ENCODE measurements at places on chromosomes 3 and 15. TPM values are rescaled to one million over a fixed set of nuclear protein-coding genes. Genes with fewer than 3 reads are reported as not detected.
A peak's percentile ranks its signal among the peaks of the same experiment; 100 is the strongest.

GRCh38 chr15:61489571-61489970 is 260.5 kb upstream of the RORA start:
- H3K27me3 ChIP-seq, result no peaks in the 10 kb centered on the region
- no peak overlapping the region for H3K4me3 ChIP-seq
- no peak for DNase-seq
- no peaks in the 10 kb centered on the region for H3K4me1 ChIP-seq
- H3K27ac ChIP-seq, result no peak overlapping the region
- no peaks in the 10 kb centered on the region for H3K36me3 ChIP-seq

The ROPN1B gene
- not detected for total RNA-seq

- no peaks in the 10 kb centered on the region for H3K36me3 ChIP-seq
- no peaks in the 10 kb centered on the region for H3K27me3 ChIP-seq
- no peak for DNase-seq
Measured at GRCh38 chr3:16245609-16246008, 19.1 kb downstream of the DPH3 start.

- no peak overlapping the region for H3K27ac ChIP-seq
- no peak for DNase-seq
- no peaks in the 10 kb centered on the region for H3K27me3 ChIP-seq
- H3K4me1 ChIP-seq, result no peaks in the 10 kb centered on the region
Measured at GRCh38 chr3:17087509-17087908, 202.8 kb downstream of the PLCL2 start.

DNA sequence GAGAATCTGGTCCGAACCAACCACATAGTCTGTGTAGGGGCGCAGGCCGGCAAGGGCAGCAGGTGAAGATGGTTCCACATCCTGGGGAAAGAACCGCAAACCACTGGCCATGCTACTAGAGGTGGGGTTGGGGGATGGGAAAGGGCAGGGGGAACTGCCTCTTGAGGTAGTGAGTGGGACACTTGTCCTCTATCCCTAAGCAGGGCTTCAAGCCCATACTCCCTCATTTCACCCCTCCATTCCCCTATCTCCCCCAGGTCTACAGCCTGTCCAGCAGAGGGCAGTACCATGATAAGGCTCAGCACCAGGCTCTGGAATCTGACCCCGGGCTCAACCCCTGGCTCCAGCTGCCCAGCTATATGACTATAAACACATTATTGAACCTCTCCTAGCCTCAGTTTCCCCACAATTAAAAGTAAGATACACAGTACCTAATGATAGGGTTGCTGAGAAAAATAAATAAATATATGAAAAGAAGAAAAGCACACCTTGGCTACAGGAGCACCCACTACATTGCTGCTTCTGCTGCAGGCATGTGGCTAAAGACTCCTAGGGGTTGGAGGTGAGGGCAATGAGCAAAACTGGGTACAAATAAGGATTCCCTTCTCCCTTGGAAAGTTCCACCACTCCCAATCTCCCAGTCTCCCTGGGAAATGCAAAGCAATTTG is 6.3 kb downstream of the GORASP1 start:
- peaks cover 9% of the 10 kb centered on the region for H3K4me1 ChIP-seq
- H3K4me3 ChIP-seq, result no peak overlapping the region
- H3K36me3 ChIP-seq, result no peaks in the 10 kb centered on the region

DNA sequence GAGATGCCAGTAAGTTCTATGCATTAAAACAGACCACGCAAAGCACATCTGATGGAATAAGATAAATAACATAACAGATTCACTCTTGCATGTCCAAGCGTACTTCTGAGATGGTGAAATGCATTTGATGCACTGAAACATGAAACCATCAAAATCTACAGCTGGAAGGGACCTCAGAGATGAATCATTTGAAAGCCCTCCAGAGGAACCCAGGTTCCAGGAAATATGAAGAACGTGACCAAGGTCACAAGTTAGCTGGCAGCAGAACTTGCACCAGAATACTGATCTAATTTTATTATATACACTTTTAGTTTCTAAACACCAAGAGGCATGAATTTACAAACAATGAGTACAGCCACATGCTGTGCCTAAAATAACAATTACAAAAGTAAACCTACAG is 957.1 kb downstream of the FHIT start:
- H3K27ac ChIP-seq, result no peak overlapping the region
- no peak overlapping the region for H3K4me3 ChIP-seq

The THRB gene
- total RNA-seq, result 60.0 TPM

GRCh38 chr15:59329091-59329490 is 43.6 kb downstream of the MYO1E start:
- DNase-seq, result no peak
- H3K4me3 ChIP-seq, result no peak overlapping the region
- peaks cover 12% of the 10 kb centered on the region for H3K4me1 ChIP-seq

The WNT5A gene
- 96.0 TPM for total RNA-seq

The PGBD4 gene
- 2.0 TPM for total RNA-seq

The THBS1 gene
- 191 TPM for total RNA-seq

DNA sequence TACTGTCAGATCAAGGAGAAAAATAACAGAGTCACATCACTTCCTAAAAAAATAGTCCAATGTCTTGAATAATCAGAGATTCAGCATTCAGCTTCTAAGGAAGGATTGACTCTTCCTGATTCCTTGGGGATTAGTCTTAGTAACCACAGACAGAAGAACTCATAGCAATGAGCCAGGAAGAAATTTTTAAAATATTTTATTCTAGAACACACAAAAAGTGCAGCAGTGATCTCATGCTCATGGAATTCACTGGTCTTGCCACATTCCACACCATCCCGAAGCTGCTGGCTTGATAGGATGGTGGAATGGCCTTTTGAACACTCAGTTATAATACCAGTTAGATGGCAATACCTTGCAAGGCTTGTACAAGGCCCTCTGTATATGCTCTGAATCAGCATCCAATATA is 43.0 kb upstream of the ABI3BP start:
- H3K27me3 ChIP-seq, result no peaks in the 10 kb centered on the region
- no peaks in the 10 kb centered on the region for H3K36me3 ChIP-seq
- peak; percentile 69 for DNase-seq
- H3K27ac ChIP-seq, result peak overlapping the region; percentile 68
- H3K4me3 ChIP-seq, result no peak overlapping the region

The MYO5C gene
- total RNA-seq, result 18.2 TPM

The TMEM158 gene
- total RNA-seq, result 3.3 TPM

The NANOGP8 gene
- total RNA-seq, result not detected

The CMTM7 gene
- total RNA-seq, result 11.4 TPM

GRCh38 chr3:42906070-42906847 is at the start of gene ZNF662:
Gene ZNF662, plus strand, starts transcription at chr3:42906142. Its CDS starts 1,973 bp downstream, at chr3:42908115.
- no peak for DNase-seq
- H3K27me3 ChIP-seq, result no peaks in the 10 kb centered on the region
- H3K4me3 ChIP-seq, result no peak within 1 kb of the TSS
- H3K36me3 ChIP-seq, result no peaks in the 10 kb centered on the region
- H3K4me1 ChIP-seq, result no peaks in the 10 kb centered on the region

- no peaks in the 10 kb centered on the region for H3K27me3 ChIP-seq
- no peak for DNase-seq
- H3K4me1 ChIP-seq, result peaks cover 26% of the 10 kb centered on the region
- no peak overlapping the region for H3K4me3 ChIP-seq
Measured at GRCh38 chr3:128320551-128321340, 145.9 kb downstream of the DNAJB8 start.

GRCh38 chr15:43249699-43250203 is 17.0 kb downstream of the TGM5 start:
- no peaks in the 10 kb centered on the region for H3K36me3 ChIP-seq
- no peak overlapping the region for H3K27ac ChIP-seq
- no peak for DNase-seq
- H3K4me1 ChIP-seq, result no peaks in the 10 kb centered on the region

- H3K36me3 ChIP-seq, result no peaks in the 10 kb centered on the region
- H3K27me3 ChIP-seq, result no peaks in the 10 kb centered on the region
- no peak for DNase-seq
Measured at GRCh38 chr3:66014651-66015050, 24.1 kb downstream of the MAGI1 start.

The SNX33 gene
- 17.8 TPM for total RNA-seq

Measured in hepatocyte (in vitro differentiated cells).